ENCODE measurements at places on chromosomes 7 and 10.

DNA sequence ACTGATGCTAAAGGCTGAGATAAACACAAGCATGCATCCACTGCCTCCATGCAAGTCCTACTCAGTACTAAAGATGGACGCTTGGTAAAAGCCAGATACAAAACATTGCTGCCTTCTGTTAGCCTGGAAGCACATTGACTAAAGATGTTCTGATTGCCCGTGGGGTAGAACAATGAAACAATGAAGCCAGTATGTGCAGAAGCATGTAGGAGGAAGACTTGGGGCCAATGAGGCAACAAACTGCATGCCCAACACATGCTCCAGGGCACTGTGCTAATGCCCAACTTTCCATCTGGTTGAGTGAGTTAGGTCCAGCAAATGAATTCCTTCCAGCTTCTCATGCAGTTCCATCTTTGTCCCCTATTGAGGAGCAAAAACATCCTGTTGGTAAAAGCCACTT lies 1245.5 kb downstream of the GATA3 start:
- no peak for DNase-seq

GRCh38 chr10:125606414-125607010 lies 76.5 kb downstream of the TEX36 start:
- DNase-seq: no peak

GRCh38 chr10:71156436-71156835 lies 55.9 kb upstream of the UNC5B start:
- DNase-seq: no peak

DNA sequence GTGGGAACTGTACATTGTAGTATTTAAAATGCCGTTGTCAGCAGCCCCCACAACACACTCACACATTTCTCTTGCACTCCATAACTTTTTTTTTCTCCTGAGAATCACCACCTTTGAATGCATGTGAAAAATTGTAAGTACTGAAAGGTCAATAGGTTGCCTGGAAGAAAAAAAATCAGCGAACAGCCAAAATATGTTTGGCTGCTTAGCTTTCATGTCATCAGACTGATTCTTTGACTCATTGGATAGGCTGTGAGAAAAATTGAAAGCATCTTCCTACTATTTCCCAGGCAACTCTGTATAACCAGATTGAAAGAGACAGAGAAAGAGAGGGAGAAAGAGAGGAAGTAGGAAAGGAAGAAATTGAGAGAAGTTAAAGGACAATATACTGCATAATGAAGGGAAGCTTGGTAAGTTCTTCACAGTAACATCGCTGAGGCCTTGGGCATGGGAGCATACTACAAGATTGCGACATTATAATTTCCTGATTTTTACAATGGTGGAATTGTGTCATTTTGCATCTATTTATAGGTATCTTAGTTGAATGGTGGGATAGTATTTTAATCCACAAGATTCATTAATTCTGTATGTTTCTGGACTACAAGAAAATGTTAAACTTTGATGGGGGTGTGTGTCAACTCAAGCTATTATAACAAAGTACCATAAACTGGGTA lies 249.3 kb upstream of the KCND2 start:
- no peak for DNase-seq

GRCh38 chr7:11009631-11010030 lies 36.0 kb downstream of the PHF14 start:
- no peak for DNase-seq

DNA sequence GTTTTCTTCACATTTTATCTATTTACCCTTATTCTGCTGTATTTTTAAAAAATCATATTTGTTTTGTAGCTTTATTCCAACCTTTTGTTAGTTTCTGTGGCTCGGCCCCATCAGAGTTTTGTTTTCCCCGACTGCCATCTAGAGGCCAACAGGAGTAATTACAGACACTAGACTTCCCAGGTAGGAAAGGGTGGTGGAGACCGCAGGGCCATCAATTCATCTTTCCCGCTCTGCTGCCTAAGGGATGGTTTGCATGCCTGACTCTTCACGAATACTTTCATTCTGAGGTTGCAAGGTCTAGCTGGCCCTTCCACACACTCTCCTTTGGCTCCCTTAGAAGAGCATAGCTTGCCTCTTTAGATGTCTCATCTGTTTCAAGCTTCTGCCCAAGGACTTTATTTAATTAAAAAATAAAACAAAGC lies 38.3 kb downstream of the LYZL2 start:
- peak; percentile 5 for DNase-seq

GRCh38 chr7:7102906-7103305 lies 79.4 kb upstream of the C1GALT1 start:
- DNase-seq: no peak

- no peak for DNase-seq
Measured at GRCh38 chr7:33191340-33191739, 62.0 kb downstream of the BBS9 start.

GRCh38 chr7:74262639-74263398 lies 8.6 kb upstream of the RFC2 start:
- no peak for DNase-seq

- DNase-seq: no peak
Measured at GRCh38 chr7:71145906-71146901, 14.3 kb downstream of the GALNT17 start.

Data from stimulated activated CD4-positive, alpha-beta T cell treated with anti-CD3 and anti-CD28 coated beads, Interleukin-4, amount 100 ng/mL, for 1 hour (primary cell).